Heart right ventricle (tissue), 16 donors: ENCODE measurements at places on chromosomes 5 and 9. TPM values are rescaled to one million over a fixed set of nuclear protein-coding genes. Genes with fewer than 3 reads are reported as not detected.

Gene OR1J2
- not detected for total RNA-seq

DNA sequence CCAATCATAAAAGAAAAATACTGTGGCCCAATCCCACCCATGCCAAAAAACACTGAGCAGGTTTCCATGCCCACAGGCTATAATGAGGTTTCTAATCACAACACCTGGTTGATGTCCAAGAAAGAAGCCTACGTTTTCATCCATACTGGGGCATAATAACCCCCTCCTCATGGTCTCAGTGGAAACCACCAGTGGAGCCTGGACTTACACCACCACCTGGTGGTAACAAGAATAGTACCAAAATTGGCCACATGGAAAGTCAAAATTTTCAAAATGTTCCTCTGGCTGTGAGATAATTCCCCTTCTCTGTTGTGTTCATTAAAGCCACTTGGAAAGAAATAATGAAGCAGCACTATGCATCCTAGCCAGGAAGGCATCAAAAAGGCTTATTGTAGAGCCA is 687.3 kb upstream of the ST8SIA4 start:
- no peak for DNase-seq

- DNase-seq: peak; percentile 8
Measured at GRCh38 chr5:93677359-93677891, 64.0 kb downstream of the POU5F2 start.

- no peak for DNase-seq
Measured at GRCh38 chr5:170108266-170108785, 2.6 kb downstream of the FOXI1 start.

Gene FOXI1
- total RNA-seq: not detected

DNA sequence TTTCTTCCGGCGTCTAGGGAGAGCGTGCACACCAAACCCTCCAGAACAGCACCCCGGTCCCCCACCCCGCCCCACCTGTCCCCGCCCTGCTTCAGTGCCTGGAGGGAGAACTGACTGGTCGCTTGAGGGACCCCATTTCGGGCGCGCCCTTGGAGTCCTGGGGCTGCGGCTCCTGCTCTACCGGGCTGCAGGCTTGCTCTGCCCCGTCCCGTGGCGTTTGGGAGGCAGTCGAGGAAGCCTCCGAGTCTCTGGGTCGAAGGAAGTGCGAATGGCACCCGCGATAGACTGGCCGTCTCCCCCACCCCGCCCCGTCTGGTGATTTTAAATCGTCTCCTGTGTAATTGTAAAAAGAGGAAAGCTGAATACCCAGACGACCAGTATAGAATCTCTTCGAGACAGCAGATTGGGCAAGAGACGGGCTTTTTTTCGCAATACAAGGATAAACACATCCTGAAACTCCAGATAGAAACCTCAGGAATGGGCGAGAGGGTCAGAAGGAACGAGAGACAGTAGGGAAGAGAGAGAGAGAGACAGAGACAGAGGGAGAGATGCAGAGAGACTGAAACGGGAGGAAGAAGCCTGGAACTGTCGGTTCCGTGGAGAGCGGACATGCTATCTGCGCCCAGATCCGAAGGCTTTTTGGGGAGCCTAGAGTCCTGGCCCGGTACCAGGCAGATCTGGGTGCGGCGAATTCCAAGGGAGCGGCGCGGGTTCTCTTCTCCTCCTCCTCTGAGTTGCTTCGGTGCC is 9.9 kb downstream of the PRDM6 start:
- DNase-seq: no peak

- no peak for DNase-seq
Measured at GRCh38 chr9:135914921-135915320, 7.6 kb upstream of the CAMSAP1 start.

Gene FPGS
- total RNA-seq: 58.5 TPM

Gene OCLN
- 2.1 TPM for total RNA-seq

Gene DMRT2
- total RNA-seq: not detected

GRCh38 chr5:98768960-98769209 is 4.6 kb upstream of the RGMB start:
- no peak for DNase-seq

Gene SPINK7
- not detected for total RNA-seq

Gene FER
- 15.0 TPM for total RNA-seq

Gene SPAG8
- 1.4 TPM for total RNA-seq

DNA sequence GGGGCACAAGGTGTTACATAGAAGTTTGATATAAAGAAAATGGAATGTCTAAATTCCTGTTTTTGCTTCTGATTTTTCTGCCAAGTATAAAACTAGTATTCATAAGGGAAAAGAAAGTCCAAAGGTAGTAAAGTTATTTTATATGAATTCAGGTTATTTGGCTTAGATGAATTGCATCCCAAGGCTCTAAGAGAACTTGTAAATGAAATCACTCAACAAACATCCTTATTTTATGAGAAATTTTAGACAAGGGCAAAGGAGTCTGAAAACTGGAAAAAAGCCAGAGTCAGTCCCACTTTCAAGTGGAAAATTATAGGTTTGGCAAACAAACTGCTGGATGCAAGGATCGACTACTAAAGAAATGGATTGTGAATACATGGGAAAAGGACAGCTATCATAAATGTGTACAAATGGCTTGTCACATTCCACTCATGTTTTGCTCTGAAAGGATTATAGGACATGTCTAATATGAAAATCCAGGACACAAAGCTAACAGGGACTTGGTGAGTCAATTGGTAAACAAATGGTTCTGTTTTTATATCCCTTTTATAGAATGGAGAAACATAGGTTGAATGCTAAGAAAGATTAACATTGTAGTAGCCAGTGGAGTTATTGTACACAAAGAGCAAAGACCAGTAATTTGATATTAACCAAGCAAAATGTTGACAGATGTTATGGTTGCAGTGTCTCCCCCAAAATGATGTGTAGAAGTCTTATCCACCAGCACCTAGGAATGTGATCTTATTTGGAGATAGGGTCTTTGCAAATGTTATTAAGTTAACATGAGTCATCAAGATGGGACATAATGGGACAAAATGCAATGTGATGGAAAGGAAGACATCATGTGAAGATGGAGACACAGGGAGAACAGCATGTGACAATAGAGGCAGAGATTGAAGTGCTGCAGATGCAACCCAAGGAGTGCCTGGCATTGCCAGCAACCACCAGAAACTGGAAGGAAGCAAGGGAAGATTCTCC is 495.7 kb downstream of the TLE1 start:
- no peak for DNase-seq

Gene SARDH
- total RNA-seq: 0.28 TPM

DNA sequence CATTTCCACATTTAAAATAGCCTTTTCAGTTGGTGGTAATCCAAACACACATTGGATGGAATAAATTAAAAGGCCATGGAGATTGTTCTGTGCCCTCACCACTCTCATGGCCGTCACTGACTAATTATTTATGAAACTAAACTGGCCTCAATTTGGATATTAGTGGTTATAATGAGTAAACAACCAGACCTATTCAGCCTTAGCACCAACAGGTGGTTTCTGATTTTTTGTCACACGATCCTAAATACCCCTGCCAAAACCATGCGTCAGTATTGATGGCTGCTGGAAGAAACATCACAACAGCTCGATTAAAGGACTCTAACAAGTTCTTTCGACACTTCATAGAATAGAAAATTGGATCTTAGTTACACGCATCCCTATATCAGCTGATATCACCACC is 276.0 kb upstream of the DAP start:
- DNase-seq: no peak

- DNase-seq: no peak
Measured at GRCh38 chr5:132662925-132663770, 5.2 kb downstream of the IL13 start.

Gene CACNA1B
- total RNA-seq: 0.34 TPM

DNA sequence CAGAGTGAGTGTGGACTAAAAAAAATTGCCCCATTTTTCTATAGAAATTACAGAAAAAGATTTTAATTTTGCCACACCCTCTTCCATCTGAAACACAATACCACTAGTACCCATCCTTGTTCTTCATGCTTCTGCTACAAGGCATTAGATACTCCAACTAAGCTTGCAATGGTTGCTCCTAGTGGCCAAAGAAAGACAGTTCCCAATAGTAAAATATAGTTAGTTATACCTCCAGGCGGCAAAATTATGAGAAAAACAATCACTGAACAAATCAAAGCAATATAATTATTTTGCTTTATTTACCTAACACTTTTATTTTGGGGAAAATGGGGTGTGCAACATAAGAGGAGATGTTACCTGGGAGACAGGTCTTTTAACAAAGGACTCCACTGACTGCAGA is 101.2 kb downstream of the RAPGEF6 start:
- DNase-seq: no peak

- no peak for DNase-seq
Measured at GRCh38 chr9:105950894-105951293, 256.6 kb downstream of the TMEM38B start.

Gene RASGEF1C
- not detected for total RNA-seq

Gene PCDHGC4
- total RNA-seq: 4.3 TPM

Gene OSTF1
- 18.4 TPM for total RNA-seq

DNA sequence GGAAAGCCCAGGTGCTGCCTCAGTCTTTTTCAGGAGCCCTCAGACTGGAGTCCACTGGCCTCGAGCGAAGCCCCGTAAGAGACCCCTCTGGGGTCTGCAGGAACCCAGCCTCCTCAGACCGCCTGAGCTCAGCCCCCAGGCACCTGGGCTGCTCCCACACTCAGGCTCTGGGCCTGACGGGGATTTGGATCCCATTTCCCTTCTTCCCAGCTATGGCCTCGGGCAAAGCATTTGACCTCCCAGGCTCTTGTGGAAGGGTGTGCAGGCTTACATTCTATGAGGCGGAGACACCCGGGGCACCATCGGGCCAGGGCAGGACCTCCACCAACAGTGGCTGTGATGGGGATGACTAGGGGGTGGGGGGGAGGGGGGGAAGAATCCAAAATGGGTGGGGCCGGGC is 4.5 kb downstream of the AGPAT2 start:
- DNase-seq: no peak

Gene OTP
- total RNA-seq: not detected

DNA sequence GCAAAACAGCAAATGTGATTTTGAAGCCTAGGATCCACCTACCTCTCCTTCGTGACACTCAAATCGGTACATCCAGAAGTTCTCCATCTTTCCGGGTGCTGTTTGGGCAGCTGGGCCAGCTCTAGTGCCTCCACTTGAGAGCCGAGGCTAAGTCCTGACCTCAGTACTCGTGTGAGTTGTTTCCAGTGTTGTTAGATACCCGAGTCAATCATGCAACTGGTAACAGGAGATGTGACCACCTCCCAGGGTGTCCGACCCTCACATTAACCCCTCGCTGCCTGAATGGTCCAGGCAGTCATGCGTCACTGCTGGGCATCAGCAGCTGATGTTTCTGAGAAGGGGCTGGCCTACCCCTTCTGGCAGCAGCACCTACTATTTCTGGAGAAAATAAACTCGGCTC is 170.3 kb downstream of the ENTREP1 start:
- no peak for DNase-seq

DNA sequence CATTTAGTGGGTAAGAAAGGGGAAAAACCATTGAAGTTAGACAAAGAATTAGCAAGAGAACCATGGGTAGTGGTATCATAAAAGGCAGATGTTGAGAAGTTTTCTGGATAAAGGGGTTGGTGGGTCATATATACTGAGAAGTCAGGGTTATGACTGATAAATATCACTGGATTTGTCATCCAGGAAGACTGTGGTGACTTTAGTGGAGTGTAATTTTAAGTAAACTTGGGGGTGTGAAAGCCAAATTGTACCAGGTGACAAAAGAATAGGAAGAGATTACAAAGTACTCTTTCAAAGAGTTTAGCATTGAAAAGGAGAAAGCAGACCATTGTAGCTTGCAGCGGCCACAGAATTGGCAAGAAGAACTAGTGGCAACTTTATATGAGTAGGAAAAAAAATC is 315.2 kb upstream of the DMAC1 start:
- DNase-seq: no peak

Gene LRRC19
- not detected for total RNA-seq

DNA sequence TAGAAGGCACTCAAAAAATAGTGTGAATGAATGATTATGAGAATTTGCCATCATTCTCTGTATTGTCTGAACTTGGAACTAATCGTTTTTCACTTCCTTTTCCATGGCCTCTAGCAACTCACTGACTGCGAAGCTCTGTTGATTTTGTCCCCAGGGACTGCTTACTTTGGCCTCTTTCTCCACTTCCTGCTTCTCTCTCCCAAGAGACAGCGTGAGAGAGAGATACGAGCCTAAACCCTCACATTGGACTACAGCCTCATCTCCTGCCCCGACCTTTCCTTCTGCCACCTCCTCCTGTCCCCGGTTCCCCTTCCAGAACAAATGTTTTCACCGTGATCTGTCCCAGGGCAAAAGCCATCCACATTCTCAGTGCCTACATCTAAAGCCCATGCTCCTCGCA is 300.8 kb upstream of the PANK3 start:
- peak; percentile 44 for DNase-seq

- no peak for DNase-seq
Measured at GRCh38 chr5:131932235-131932634, 13.2 kb downstream of the MEIKIN start.

DNA sequence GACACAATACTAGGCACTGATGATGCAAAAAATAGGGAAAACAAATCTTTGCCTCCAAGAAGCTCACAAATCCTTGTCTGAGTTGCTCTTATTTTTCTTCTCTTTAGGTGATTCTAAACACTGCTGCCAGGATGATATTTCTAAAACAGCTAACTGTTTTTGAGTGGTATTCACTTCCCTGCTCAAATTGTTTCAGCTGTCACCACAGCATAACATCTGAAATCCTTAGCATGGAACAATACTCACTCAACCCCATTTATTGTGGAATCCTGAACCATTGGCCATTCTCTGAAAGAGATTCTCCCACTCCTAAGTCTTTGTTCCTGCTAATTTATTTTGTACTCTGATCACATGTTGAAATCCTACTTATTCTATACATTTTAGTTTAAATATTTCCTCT is 4.8 kb upstream of the SHOC1 start:
- DNase-seq: no peak

DNA sequence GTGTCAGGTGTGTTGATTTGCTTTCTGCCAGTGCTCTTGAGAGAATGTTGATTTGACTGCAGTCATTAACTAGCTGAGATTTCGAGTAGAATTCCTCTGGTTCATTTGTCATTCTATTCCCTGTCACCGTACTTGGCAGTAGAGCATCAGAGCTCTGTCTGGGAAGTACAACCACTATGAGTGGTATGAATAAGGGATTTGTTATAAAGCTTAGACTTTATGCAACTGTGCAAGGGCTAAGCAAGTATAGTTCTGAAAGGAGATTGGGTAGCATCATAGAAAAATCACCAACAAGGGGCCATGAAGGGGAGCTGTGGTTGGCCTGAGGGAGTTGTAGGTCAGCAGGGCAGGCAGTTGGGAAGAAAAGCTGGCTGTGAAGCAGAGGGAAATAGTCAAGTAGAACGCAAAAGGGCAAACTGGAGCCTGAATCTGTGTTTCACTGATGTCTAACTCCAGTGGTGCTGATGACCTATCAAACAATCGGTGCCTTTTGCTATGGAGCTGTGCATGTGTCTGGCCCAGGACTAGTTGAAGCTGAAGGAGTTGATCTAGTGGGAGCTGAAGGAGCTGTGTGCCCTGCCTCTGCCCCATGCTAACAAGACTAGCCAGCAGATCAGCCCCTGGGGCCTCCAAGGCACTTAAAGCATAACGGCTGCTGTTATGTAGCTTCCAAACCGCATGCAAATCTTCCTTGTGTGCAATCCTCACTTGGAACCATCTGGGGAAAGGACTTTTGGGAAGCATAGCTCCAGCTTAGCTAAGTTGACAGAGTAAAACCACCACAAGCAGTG is 110.0 kb downstream of the SLC28A3 start:
- no peak for DNase-seq

- DNase-seq: no peak
Measured at GRCh38 chr9:80720579-80720978, 968.8 kb downstream of the TLE1 start.
